T-helper 17 cell (primary cell): ENCODE measurements at places on chromosomes 2 and 18. TPM values are rescaled to one million over a fixed set of nuclear protein-coding genes. Genes with fewer than 3 reads are reported as not detected.

Gene SERPINB2
- 0.99 TPM for total RNA-seq

GRCh38 chr2:153100151-153100550, 378.4 kb downstream of the RPRM start:
- no peak for DNase-seq
- H3K4me1 ChIP-seq, result no peaks in the 10 kb centered on the region
- no peak overlapping the region for H3K27ac ChIP-seq
- no peaks in the 10 kb centered on the region for H3K27me3 ChIP-seq

DNA sequence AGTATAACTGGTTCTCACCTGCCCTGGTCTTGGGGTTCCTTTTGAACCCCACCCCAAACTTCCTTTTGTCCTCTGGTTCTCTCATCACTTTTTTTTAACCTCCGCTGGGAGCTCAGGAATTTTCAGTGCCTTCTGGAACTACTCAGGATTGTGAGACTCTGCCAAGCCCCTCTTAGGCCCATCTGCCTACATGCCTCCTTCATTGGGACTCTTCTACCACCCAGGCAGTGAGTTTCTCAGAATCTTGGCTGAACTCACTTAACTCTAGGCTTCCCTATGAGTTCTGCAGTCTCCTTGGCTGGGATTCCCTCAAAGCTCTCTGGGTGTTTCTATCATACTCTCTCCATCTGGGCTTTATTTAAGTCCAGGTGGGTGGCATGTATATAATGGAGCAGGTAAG, 86.3 kb downstream of the MDH1 start:
- no peak overlapping the region for H3K4me3 ChIP-seq
- H3K36me3 ChIP-seq, result peaks cover 2% of the 10 kb centered on the region
- peaks cover 5% of the 10 kb centered on the region for H3K4me1 ChIP-seq
- DNase-seq, result no peak
- H3K27me3 ChIP-seq, result peaks cover 64% of the 10 kb centered on the region

GRCh38 chr2:33579227-33579626, 19.9 kb downstream of the FAM98A start:
- no peak overlapping the region for H3K4me3 ChIP-seq
- H3K4me1 ChIP-seq, result peaks cover 10% of the 10 kb centered on the region
- no peak for DNase-seq
- no peaks in the 10 kb centered on the region for H3K27me3 ChIP-seq
- H3K36me3 ChIP-seq, result peaks cover 6% of the 10 kb centered on the region

- H3K4me1 ChIP-seq, result peaks cover 50% of the 10 kb centered on the region
- H3K27ac ChIP-seq, result peak overlapping the region; percentile 87
- no peaks in the 10 kb centered on the region for H3K36me3 ChIP-seq
- no peak for DNase-seq
- H3K27me3 ChIP-seq, result no peaks in the 10 kb centered on the region
Observed at GRCh38 chr2:8547284-8548064, 134.4 kb upstream of the ID2 start.

DNA sequence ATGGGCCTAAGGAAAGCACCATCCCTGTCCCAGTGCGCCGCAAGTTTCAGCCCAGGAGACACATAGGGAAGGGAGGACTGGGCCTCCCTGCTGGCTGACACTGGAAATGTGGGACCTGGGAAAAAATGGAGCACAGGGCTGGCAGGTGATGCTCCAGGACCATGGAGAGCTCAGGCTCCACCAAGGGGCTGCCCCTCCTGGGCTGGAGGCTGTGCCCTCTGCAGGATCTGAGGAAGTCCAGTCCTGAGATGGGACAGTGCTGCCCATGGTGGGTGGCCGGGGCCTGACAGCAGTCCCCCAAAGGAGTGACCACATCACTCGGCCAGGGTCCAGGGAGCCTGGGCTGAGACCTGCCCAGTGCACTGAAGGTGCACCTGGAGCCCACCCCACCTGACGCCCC, 108.6 kb upstream of the TEKT4 start:
- no peak overlapping the region for H3K4me3 ChIP-seq
- no peak for DNase-seq
- no peaks in the 10 kb centered on the region for H3K36me3 ChIP-seq
- H3K27ac ChIP-seq, result no peak overlapping the region
